Left renal cortex interstitium (tissue), 4 donors: ENCODE measurements at places on chromosomes 1 and 21. TPM values are rescaled to one million over a fixed set of nuclear protein-coding genes. Genes with fewer than 3 reads are reported as not detected.

GRCh38 chr1:90313778-90314177 lies 318.9 kb downstream of the ZNF326 start:
- DNase-seq, result no peak

GRCh38 chr21:46157396-46157986 lies 2.1 kb upstream of the FTCD start:
- DNase-seq, result no peak

DNA sequence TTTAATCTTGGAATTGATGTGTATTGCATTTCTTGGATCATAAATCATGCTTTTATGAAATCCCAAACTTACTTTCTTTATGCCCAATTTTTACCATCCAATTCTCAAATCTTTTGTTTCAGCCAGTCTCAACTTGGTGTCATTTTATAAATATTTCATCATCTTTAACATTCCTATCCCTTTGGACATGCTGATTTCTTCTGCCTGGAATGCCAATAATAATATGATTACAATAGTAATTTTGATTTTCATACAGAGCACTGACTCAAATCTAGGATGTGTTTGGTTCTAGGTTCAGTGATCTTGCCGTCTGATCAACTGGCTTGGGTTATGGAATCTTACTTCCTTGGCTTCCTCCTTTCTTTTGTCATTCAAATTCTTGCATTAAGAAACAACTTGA lies 12.8 kb downstream of the RRP15 start:
- no peak for DNase-seq

DNA sequence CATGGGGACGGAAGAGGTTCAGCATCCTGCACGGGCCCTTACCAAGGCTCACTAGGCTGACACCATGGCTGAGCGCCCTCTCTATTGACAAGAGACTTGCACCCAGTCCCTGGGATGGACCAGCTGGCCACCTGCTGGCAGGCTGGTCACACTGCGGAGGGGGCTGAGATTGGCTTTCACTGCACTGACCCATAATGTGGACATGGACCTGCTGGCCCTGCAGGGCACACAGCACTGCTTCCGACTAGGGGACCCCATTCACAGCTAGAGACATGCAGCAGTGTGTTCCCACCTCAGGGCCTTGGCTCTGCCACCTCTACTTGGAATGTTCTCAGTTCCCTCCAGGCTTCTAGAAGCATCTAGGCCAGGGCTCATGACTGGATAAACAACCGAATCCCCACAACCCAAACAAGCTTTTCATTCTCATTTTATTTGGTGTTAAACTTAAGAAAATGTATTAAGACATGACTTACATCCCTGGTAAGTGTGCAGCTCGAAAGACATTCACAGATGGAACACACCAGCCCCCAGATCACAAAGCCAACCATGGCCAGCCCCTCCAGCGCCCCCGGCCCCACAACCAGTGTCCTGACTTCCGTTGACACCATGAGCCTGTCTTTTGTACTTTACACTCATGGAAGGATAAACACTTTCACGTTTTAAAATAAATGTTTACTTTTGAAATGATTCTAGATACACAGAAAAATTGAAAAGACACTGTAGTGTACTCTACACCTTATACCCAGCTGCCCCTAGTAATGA lies 9.3 kb upstream of the SRARP start:
- no peak for DNase-seq

DNA sequence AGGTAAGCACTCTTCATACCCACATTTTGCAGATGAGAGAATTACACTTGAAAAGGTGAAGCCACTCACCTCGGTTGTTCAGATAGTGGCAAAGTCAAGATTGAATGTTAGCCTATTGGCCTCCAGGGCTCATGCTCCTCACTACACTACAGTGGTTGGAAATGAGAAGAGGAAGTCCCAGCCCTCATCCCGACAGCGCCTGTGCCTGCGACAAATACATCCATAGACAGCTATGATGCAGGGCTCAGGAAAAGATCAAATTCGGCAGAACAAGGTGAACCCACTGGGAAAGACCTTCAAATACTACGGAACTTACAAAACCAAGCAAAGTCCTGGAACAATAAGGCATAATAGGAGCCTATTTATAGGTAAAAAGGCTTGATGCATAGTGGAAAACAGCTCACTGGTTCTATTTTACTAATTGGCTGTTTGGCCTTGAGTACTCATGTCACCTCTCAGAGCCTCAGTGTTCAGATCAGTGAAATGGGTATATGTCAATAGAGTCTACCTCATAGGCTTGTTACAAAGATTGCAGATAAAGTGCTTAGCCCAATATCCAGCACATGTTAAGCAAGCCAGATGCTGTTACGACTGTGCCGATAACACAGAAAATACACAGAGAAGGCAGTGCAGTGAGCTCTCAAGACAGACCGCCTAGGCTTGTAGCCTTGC lies 3.5 kb downstream of the SPOCD1 start:
- no peak for DNase-seq

DNA sequence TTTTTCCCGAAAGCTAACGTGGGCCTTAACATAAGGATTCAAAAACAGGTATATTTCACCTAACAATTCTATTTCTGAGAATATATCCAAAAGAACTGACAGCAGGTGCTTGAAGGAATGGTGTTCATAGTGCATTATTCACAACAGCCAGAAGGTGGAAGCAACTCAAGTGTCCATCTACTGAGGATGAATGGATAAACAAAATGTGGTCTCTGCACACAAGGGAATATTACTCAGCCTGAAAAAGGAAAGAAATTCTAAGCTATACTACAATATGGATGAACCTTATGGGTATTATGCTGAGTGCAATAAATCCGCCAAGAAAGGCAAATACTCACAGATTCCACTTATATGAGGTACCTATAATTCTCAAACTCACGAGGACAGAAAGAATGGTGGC lies 6.1 kb upstream of the RIPPLY3 start:
- DNase-seq, result no peak

- DNase-seq, result no peak
Measured at GRCh38 chr1:87973896-87974295, 645.2 kb downstream of the LMO4 start.

GRCh38 chr1:37850352-37850955 lies 8.9 kb downstream of the MTF1 start:
- no peak for DNase-seq

- no peak for DNase-seq
Measured at GRCh38 chr21:31529406-31529805, 130.1 kb upstream of the SOD1 start.

DNA sequence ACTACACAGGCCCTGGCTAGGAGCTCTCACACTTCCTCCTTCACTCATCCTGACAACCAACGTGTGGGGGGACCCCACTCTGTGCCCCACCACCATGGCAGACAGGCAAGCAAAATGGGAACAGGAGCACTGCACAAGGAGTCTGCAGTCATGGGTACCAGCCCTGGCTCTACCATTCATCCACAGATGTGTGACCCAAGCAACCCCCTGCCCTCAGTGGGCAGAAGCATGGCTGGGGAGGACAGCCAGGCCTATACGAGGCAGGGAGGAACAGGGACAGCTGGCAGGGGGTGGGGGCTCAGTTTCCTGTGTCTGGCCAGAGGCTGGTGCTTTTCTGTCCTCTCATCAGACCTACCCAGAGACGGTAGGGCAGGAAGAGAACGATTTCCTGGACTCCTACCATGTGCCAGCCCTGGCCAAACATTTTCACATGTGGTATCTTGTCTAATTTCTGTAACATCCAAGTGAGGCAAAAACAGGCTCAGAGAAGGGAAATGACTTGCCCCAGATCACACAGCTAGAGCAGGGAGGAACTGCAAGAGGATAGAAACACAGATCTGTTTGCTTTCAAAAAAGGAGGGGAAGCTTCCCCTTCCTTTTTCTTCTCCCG lies 178.0 kb downstream of the HIVEP3 start:
- no peak for DNase-seq

GRCh38 chr21:38929142-38929541 lies 123.4 kb downstream of the ETS2 start:
- no peak for DNase-seq

ANGPTL7 gene
- polyA plus RNA-seq, result not detected

PIP5K1A gene
- polyA plus RNA-seq, result 51.5 TPM
